Activated naive CD4-positive, alpha-beta T cell treated with anti-CD3 and anti-CD28 coated beads, Interleukin-2, amount 50 U/mL, for 16 hours (primary cell): ENCODE measurements at places on chromosomes 7 and 10.

DNA sequence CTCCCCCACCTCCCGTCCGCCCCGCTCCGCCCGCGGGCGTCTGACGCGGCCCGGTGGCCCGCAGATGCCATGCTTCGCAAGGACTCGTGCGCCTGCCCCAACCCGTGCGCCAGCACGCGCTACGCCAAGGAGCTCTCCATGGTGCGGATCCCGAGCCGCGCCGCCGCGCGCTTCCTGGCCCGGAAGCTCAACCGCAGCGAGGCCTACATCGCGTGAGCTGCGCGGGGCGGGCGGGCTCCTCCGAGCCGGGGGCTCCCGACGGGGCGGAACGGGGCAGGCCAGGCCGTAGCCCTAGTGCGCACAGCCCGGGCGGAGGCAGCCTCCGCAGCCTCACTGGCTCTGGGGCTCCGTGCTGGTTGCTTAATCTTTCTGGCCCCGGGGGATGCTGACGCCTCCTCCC lies 2.8 kb downstream of the ASIC3 start:
- DNase-seq, result peak; percentile 66

DNA sequence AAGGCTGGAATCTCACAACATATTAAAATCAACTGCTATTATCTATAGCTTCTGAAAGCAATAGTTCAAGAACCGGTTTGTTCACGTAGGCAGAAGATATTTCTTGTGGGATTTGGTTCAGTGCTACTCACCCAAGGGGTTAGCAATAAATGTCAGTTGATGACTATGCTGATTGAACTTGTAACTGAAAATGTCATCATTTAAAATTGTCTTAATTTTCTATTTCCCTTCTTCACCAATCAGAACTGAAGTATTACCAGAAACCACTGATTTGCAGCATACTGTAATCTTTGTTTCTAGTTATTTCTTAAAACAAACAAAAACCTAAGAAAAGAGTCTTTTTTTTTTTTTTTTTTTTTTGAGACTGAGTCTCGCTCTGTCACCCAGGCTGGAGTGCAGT lies 46.1 kb downstream of the CPEB3 start:
- DNase-seq, result no peak

GRCh38 chr10:12201543-12201942 lies 5.6 kb downstream of the CDC123 start:
- no peak for DNase-seq

GRCh38 chr10:119246862-119247549 lies 39.6 kb downstream of the GRK5 start:
- DNase-seq, result no peak

- DNase-seq, result no peak
These were observed 136.2 kb downstream of the TCF7L2 start for GRCh38 chr10:113086282-113086681.

DNA sequence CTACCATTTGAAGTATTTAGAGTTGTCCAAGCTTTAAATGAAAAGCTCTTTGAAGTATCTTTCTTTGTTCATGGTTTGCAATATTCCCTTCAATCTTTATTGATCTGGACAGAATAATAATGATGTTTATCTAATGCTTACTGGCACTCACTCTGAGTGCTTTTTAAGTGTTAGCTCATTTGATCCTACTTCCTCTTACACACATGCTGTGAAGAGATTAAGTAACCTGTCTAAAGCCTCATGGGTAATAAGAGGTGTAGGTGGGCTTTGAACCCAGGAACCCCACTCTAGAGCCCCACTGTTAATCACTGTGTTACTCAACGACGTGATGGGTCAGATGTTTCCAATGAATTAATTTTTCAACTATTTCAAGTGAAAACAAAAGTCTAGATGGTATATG lies 31.1 kb upstream of the ADD3 start:
- no peak for DNase-seq

DNA sequence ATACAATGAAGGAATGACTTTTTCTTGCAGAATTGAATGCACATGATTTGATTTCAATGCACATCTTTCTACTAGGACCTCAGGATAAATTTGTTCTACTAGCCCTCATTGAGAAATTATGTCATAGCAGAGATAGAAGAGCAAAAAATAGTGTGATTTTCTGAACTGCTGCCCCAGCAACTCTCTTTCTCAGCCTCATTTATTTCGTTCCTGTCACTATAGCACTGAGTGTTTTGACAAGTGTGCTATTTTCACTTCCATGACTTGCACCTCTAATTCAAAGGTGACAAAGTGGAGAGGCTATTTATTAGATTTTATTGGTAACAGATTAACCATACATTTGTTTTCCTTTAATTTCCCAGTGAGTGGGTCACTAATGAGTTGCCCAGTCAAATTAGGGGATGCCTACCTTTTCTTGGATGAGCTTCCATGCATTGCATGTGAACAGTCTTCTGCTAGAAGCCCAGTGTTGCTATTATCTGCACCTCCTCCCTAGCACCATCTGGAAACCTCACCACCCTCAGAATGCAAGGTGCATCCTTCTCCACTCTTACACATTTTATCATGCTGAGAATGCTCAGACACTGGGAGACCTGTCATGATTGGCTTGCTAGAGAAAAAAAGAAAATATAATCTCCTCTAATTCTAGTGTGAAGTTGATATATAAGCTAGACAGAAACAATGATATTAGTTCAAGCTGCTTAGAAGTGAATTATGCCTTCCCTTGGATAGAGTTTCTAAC lies 119.6 kb upstream of the CTTNBP2 start:
- DNase-seq, result no peak

DNA sequence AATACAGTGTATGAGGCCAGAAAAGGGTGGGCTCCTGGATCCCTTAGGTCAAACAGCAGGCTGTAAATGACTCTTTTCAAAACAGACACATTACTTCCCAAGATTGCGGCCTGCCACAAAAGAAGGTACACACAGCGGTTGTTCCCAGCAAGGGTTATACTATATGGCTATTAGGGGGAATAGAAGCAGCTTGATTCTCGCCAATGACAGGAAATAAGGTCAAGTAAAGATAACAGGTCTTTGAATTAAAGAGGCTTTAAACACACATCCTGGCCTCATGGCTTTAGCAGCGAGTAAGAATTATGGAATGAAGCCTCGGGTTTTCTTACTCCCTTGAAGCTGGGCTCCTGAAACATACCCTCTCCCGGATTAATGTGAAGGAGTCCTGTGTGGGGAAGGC lies 58.3 kb downstream of the CYP26A1 start:
- no peak for DNase-seq

DNA sequence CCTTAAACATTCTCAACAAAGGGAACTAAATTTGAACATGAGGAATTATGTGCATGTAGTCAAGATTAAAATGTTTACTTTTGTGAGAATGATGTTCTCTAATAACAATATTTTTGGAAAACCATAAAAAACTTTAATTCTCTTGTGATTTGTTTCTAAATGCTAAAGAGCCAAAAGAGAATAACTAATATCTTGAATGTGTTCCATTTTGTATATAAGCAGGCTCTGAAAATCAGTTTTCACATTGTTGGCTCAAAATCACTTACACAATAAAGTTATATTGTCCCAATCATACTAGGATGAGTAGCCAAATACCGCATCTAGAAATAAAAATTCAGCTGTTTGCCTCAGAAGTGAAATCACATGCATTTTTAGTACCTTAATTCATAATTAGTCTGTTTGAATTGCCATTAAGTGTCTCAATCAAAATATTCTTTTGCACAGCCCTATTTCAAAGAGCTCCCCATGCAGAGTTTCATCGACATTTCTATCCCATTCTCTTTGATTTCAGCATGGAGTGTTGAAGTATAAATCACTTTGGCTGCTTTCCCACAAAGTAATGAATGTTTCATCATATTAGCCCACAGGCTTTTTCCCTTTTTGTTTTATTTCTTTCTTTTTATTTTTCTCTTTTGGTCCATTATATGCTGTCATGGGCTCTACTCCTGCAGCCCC lies 420.3 kb upstream of the POM121L12 start:
- DNase-seq, result no peak

GRCh38 chr7:68176974-68177373 lies 1180.3 kb downstream of the TYW1 start:
- DNase-seq, result no peak

GRCh38 chr7:131244259-131244852 lies 83.3 kb upstream of the MKLN1 start:
- DNase-seq, result peak; percentile 26

DNA sequence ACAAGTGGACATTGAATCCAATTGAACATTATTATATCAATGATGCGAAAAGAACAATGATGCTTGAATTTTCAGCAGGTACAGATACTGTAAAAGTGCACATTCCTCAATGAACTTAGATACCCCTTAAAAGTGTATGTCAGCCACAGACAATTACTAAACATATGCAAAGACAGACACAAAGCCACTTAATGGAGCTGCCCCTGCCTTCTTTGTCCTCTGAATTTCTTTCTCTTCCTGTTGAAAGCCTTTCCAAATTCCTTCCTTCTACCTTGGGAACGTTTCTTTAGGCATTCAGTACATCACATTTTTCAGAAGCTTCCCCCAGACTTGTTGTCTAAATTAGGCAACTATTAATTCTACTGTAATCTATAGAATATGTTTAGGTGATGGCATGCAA lies 706.8 kb upstream of the MBL2 start:
- DNase-seq, result no peak

DNA sequence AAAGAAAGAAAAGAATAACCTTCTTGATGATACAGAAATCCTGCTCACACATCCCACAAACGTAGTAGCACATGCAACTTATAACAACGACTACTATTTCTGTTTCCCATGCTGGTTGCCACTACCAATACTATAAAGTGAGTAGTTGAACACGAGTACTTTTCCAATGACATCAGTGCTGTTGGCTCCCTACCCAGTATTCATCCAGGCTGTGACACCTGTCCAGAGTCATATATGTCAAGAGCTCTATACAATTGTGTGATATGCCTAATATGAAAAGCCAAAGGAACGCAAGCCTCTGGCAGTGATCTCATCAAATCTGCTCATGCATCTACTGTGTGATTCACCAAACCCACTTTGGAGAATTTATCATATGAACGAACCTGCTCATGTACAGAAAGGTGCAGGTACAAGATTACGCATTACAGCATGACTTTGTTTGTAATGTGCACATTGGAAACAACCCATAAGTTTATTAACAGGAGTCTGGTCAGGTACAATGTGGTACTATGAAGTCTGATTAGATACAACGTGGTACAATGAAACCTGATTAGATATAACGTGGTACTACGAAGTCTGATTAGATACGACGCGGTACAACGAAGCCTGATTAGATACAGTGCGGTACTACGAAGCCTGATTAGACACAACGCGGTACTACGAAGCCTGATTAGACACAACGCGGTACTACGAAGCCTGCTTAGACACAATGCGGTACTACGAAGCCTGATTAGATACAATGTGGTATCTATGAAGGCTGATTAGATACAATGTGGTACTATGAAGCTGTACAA lies 5.8 kb upstream of the ITIH5 start:
- no peak for DNase-seq

DNA sequence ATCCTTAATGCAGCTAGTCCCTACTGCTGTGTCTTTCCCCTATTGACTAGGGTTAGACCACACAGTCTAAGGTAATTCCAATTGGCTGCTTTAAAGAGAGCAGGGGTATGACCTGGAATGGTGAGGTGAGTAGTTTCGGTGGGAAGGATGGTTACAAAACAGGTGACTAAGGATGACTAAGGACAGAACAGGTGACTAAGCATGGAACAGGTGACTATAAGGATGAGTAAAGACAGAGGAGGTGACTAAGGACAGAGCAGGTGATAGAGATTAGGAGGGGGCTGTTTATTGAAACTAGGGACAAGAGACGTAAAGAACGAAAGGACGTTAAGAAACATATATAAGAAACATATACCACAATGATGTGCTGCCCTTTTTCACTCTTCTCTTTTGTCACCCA lies 145.1 kb upstream of the TMEM106B start:
- DNase-seq, result no peak

DNA sequence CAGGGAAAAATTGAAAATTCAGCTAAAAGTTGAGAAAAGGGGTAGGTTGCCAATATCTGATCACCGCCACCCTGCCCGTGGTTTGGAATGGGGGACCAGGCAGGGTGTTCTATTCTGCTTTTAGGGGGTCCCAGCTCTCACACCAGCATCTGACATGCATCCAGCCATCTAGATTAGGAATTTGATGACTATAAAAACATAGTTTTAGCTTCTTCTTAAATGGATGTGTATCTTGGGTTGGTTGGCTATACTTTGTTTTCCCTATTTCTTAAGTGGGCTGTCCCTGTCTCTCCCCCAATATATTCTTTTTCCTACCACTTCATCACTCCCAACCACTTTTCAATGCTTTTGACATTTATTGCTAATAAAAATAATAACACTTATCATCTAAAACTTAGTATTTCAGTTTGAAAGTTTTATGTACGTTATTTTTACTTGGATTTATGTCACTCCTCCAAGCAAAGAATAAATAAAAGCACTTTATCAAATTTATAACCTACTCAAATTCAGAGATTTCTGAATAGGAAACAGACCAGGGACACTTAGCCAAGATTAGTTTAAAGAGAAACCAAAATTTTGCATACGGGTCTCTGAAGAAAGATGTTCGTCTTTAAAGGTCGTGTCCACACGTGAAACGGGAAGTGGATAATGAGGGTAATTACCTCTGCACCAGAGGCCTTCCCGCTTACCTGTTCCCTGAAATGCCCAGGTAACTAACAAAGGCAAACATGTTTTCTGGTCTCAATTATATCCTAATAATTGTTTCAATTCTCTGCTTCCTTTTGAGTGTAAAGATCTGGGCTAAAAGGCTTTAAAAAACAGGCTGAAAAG lies 233.2 kb upstream of the AUTS2 start:
- no peak for DNase-seq

DNA sequence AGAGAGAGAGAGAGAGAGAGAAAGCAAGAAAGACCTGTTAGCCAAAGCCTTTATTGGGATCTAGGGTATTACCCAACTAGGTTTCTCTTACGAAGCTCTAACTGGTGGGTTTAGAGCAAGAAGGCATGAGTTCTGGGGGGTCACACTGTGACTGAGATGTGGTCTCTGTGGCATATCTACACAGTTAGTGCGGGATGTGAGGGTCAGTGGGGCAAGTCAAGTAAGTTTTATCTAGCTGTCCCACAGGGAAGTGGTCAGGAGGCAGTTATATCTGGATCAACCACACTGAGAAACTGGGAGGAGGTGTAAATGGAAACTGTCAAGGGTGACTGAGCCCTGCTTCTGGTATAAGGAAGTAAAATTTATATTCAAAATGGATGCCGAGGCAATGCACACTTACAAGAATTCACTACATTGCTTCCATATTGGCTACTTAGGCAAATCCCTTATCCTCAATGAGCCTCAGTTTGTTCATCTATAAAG lies 331.6 kb upstream of the HPS1 start:
- DNase-seq, result no peak

DNA sequence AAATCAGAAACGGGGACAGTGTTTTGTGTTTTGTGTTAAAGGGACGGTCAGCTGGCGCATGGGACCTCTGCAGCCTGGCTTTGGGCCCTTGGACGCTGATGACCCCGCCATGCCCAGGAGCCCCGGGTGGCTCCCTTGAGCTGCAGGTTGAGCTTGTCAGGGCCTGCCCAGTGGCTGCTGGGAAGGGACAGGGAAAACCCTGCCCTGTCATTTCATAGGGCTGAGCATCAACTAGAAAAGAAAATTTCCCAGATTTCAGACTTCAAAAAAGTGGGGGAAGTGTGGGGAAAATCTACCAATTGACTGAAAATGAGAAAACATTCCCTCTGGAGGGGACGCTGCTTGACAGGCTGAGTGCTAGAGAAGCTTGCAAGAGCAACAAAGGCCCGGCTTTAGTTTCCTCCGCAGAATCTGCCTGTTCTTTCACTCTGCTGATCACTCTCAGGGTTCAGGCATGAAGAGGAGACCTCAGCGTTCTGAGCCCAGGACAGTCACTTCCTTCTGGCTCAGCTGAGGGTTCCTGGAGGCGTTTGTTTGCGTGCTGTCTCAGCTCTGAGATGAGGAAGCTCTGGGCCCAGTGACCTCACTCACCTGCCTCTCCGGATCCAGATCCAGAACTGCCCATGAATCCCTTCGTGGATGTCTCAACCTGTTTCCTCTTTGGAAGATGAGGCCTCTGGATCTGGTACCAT lies 18.6 kb upstream of the DNAJB6 start:
- peak; percentile 17 for DNase-seq
